ENCODE measurements at places on chromosomes 3 and 15.

DNA sequence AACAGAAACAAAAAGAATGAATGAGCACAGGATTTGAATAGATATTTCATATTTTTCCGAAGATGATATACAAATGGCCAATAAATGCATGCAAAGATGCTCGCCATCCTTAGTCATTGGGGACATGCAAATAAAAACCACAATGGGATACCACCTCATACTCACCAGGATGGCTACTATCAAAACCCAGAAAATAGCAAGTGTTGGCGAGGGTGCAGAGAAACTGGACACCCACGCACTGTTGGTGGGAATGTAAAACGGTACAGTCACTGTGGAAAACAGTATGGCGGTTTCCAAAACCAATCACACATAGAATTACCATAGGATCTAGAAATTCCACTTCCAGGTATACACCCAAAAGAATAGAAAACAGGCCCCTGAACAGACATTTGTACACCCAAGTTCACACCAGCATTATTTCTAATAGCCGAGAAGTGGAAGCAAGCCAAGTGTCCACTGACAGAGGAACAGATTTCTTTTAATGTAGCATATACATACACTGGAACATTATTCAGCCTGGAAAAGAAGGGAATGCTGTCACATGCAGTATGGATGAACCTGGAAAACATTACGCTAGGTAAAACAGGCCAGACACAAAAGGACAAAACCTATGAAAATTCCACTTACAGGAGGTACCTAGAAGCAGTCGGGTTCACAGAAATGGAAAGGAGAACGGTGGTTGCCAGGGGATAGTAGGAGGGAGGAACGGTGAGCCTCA lies 3.6 kb downstream of the RNF168 start:
- DNase-seq: no peak

DNA sequence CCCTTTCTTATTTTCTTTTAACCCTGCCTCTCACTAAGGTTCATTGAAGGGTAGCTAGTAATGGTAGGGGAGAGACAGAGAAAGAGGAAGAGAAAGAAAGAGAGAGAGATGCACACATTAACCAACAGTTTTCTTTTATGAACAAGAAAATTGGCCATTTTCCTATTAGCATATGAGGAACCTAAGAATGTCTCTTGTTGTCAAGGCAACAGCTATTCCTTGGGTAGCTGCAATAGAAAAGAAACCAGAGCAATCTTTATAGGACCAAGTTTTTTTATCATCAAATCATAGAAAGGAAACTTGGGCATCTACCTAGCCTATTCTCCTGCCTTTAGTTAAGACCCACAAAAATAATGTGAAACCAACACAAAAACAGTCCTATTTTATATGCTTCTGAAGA lies 15.0 kb upstream of the CCDC39 start:
- DNase-seq: no peak

GRCh38 chr15:71785996-71786395 lies 24.4 kb upstream of the NR2E3 start:
- DNase-seq: no peak

- no peak for DNase-seq
Observed at GRCh38 chr3:46096781-46097180, 69.5 kb upstream of the XCR1 start.

DNA sequence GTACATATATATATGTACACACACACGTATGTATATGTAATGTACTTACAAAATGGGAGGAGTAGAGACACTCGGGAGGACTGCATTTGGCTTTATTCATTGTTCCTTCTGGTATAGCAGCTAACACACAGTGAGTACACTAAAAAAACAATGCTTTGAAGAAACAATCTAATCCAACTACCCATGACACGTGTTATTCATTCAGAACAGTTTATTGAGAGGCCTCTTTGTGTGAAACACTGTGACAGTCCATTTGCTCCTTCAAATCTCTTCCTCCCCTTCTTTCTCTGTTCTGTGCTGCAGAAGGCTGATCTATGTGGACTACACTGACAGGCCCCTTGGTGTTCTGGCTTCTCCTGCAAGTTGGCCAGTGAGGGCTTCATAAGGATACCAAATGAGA lies 1075.9 kb upstream of the CFAP20DC start:
- no peak for DNase-seq

DNA sequence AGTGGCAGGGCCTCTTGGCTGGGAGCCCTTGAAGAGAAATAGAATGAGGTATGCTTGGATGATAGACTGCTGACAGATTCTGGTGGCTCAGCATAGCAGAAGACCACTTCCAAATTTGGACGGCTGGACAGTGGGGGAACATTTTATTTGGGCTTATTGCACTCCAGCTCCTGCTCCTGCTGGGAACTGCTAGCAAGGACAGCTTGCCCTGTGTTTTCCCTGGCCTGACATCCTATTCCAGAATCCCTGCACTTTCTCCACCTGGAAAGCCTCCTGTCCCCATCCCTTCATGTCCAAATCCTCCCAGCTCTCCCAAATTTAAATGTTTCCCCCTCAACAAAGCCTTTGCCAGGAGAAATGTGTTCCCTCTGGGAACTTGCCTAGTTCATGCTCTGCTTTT lies 9.8 kb upstream of the COLQ start:
- no peak for DNase-seq

DNA sequence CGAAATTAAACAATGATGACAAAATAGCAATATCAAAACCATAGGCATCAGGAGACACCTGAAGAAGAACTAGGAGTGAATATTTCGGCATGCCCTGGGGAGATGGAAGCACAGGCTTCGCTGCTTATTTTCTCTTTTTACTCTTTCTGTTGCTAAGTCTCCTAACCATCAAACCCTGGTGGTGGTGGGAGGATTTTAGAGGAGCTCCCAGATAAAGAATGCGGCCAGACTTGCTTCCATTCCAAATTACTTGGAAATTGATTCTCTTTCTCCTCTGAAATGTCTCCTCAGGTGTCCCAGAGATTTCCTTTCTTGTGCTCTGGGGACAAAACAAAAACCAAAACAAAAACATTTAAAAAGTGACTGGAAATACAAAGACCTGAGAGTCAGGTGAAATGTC lies 243.0 kb downstream of the KBTBD8 start:
- no peak for DNase-seq

GRCh38 chr15:74716651-74717050 lies 8.7 kb downstream of the CYP1A1 start:
- no peak for DNase-seq

DNA sequence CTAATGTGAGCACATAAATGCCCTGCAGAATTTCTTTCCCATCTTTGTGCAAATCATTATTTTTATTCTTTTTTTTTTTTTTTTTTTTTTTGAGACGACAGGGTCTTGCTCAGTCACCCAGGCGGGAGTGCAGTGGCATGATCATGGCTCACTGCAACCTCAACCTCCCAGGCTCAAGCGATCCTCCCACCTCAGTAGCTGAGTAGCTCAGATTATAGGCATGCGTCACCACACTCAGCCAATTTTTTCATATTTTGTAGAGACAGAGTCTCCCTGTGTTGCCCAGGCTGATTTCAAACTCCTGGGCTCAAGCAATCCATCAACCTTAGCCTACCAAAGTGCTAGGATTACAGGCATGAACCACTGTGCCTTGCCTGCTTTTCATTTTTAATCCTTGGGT lies 22.9 kb downstream of the DAG1 start:
- DNase-seq: no peak

DNA sequence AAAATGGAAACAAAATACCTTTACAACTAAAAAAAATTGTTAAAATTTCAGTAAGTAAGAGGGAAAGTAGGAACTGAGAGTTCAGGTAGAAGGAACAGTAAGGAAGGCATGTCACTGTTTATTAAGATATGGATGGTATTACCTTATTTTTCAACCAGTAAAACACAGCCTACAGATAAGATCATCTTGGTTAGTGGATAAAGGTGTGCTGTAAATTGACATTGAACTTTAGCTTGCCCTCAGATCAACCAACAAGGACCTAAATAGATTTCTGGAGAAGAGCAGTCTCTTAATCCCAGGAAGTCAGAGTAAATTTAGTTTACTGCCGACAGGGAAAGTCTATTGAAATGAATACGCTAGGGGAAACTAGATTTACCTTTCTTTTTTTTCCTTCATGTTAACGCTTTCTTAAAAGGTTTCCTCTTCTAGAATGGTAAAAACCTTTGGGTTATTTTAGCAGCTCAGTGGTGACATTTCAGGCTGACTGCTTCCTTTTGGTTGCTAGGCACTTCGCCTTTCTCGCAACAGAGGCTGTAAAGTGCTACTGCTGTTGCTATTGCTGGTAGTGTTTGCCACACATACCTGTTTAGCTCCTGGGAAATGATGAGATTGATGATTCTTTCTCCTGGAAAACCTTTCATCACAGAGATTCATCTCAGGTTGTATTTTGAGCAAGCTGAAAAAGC lies 12.9 kb downstream of the DZIP3 start:
- DNase-seq: no peak

DNA sequence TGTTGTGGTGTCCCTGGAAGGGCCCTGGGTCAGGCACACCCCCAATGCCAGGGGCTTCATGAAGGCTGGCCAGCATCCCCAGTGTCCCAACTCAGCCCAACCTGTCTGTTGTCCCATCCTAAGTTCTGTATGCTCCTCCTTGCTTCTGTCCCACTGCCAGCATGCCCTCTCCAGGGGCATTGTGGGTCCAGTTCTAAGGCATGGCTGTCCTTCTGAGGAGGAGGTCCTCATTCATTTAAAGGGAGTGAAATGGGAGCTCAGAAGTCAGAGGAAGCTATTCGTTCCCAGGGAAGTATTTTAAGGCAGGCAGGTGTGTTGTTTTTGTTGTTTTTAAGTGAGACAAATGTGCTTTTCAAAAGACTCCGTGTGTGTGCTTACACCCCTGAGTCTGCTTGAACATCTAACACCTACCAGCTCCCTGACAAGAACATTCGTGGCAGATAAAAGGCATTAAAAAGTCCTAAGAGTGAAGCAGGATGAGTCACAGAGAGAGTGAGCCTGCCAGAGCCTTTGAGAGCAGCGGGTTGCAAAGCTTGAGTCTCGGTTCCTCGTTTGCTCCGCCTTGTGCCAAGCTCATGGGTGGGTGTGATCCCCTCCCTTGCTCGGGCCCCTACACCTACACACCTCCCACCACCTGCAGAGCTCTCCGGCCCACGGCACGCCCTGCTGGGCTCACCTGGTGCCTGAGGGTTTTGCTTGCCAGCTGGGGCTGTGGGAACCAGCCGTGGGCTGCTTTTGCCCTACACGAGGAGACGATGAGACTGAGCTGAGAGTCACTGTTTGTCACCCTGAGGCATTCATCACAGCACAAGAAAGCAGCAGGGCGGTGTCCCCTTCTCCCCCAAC lies 183.4 kb upstream of the TOPAZ1 start:
- no peak for DNase-seq

- no peak for DNase-seq
Observed at GRCh38 chr3:47485812-47486211, 10.1 kb upstream of the SCAP start.

GRCh38 chr3:41044523-41044922 lies 154.8 kb upstream of the CTNNB1 start:
- DNase-seq: no peak

- DNase-seq: no peak
Observed at GRCh38 chr3:66751842-66752241, 246.3 kb upstream of the KBTBD8 start.

GRCh38 chr3:132679911-132680310 lies 19.8 kb downstream of the UBA5 start:
- no peak for DNase-seq

GRCh38 chr3:152719264-152719663 lies 115.7 kb upstream of the P2RY1 start:
- no peak for DNase-seq

DNA sequence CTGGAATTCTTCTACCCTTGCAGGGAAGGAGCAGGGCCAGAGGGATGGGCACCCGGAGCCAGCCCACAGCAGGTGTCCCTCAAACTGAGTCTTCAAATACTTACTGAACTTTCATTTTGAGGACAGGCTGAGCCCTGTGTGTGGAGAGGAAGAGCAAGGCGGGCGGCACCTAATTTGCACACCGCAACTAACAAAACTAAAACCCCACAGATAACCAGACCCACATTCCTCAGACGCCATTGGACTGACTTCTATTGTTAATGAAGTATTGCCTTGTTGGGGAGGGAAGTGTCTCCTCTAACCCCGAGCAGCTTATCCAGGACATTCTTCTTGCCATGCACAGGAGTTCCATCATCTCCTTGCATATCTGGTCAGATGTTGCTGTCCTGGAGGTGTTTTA lies 105.2 kb upstream of the NR2E3 start:
- no peak for DNase-seq

DNA sequence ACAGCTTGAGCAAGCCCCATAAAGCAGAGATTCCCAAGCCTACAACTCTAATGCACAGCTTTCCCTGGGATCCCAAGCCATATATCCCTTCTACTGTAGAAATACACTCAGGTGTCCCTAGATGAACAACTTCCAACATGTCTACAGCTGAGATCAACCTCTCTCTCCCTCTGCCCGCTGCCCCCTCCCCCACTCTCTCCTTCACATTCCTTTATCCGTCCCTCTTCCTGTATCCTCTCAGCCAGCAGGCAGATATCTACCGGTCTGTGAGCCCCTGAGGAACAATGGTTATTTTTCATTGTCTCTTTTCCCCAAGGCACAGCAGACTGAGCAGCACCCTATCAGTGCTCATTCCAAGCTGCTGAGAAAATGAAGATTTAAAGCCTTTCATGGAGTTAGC lies 138.6 kb downstream of the SUCLG2 start:
- DNase-seq: no peak

DNA sequence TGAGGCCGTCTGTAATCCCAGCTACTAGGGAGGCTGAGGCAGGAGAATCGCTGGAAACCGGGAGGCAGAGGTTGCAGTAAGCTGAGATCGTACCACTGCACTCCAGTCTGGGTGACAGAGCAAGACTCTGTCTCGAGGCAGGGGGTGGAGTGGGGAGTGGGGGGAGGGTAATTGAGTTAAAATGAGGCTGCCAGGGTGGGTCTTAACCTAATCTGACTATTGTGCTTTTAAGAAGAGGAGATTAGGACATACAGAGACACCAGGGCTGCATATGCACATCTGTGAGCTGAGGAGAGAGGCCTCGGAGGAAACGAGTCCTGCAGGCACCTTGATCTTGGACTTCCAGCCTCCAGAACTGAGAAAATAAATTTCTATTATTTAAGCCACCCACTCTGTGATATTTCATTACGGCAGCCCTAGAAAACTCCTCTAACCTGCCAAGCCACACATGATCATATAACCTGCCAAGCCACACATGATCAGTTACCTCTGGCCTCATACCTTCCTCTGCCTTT lies 197.0 kb downstream of the THSD4 start:
- no peak for DNase-seq

- no peak for DNase-seq
Observed at GRCh38 chr3:38121451-38121831, 15.5 kb downstream of the ACAA1 start.

GRCh38 chr3:196220991-196221390 lies 4.7 kb downstream of the SLC51A start:
- DNase-seq: no peak

All from right forelimb (tissue), 1 donor.